ENCODE measurements at places on chromosomes 16 and 17. TPM values are rescaled to one million over a fixed set of nuclear protein-coding genes. Genes with fewer than 3 reads are reported as not detected.

AIPL1 gene
- not detected for total RNA-seq

OR3A3 gene
- not detected for total RNA-seq

MYH1 gene
- not detected for total RNA-seq

CA4 gene
- total RNA-seq: not detected

RASL10B gene
- 0.27 TPM for total RNA-seq

Measured in T-helper 2 cell treated with Interferon-gamma antibody and Interleukin-4, amounts not matched to agents 100 ng/mL and 5 ng/mL, for 36 hours (primary cell).